Fibroblast of skin of scalp (primary cell): ENCODE measurements at places on chromosomes 4 and X.
A peak's percentile ranks its signal among the peaks of the same experiment; 100 is the strongest.

DNA sequence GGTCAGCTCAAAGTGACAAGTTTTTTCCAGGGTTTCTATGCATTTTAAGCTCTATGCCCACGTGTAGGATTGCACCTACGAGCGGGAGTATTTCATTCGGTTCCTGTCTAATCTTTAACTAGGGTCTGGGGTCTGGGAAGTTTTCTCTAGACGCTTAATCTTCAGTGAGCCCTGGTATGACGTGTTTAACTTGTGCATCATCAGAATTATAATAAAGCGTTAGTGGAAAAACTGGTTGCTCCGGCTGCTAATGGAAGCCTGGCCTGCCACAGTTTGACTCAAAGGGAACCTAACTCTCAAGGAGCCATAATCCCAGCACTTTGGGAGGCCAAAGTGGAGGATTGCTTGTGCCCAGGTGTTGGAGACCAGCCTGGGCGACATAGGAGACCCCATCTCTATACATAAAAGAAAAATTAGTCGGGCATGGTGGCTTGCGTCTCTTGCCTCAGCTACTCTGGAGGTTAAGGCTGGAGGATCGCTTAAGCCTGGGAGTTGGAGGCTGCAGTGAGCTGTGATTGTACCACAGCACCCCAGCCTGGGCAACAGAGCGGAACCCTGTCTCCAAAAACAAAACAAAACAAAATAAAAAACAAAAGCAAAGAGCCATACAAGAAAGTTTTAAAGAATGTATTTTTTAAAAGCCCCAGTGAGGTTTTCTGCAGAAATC, 30.2 kb downstream of the ARSD start:
- DNase-seq = no peak

- peak; percentile 15 for DNase-seq
Observed at GRCh38 chr4:42397635-42398170, 415 bp downstream of the SHISA3 start.

GRCh38 chrX:48102874-48103374, 27.5 kb upstream of the SPACA5B start:
- no peak for DNase-seq

GRCh38 chr4:122765692-122766352, 33.3 kb downstream of the BBS12 start:
- peak; percentile 94 for DNase-seq

- DNase-seq = peak; percentile 89
Observed at GRCh38 chr4:8528713-8529112, 51.5 kb upstream of the GPR78 start.

- DNase-seq = peak; percentile 6
Observed at GRCh38 chr4:47213106-47213505, 181.7 kb downstream of the GABRB1 start.

- no peak for DNase-seq
Observed at GRCh38 chrX:15529165-15529564, 28.6 kb downstream of the BMX start.

GRCh38 chr4:113575401-113575800, 186.1 kb downstream of the CAMK2D start:
- DNase-seq = peak; percentile 77

GRCh38 chrX:130878350-130879341, 24.4 kb downstream of the ENOX2 start:
- DNase-seq = peak; percentile 86

DNA sequence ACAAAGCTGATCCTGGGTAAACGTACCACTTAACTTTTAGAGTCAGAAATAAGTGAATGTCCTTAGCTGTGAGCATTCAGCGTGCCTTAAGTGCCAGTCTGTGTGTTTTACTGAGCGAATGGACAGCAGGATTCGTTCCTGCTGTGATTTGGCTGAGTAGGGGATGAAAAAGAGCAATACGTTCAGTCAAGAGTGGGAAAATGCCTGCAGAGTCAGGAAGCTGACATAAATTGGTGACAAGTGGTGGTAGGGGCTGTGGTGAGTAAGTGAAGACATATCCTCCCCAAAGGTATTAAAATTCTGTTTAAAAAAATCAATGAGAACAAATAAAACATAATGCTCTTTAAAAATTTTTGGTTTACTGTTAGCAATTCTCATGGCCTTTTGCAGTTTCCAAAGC, 56.6 kb upstream of the TNIP3 start:
- DNase-seq = no peak

DNA sequence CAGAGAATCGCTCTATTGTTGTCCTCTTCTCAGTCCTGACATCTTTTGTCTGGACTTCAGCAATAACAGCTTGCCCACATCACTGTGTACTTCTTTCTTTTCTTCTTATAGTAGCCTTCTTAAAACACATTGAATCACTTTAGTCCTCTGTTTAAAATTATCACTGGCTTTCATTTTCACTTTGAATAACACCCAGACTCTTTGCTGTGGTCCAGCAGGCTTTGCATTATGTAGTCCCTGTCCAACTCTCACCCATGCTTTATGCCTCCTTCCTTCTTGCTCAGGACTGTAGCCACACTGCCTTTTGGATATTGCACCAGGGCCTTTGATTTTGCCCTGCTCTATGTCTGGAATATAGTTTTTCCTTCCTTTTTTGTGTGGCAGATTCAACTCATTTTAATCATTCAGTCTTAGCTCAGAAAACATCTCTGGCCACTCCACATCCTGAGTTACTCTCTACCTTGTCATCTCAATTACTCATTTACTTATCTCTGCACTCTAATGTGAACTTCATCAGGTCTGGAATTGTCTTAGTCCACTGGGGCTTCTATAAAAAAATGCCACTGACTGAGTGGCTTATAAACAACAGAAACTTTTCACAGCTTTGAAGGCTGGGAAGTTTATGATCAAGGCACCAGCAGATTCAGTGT, 168.2 kb downstream of the C4orf33 start:
- no peak for DNase-seq

DNA sequence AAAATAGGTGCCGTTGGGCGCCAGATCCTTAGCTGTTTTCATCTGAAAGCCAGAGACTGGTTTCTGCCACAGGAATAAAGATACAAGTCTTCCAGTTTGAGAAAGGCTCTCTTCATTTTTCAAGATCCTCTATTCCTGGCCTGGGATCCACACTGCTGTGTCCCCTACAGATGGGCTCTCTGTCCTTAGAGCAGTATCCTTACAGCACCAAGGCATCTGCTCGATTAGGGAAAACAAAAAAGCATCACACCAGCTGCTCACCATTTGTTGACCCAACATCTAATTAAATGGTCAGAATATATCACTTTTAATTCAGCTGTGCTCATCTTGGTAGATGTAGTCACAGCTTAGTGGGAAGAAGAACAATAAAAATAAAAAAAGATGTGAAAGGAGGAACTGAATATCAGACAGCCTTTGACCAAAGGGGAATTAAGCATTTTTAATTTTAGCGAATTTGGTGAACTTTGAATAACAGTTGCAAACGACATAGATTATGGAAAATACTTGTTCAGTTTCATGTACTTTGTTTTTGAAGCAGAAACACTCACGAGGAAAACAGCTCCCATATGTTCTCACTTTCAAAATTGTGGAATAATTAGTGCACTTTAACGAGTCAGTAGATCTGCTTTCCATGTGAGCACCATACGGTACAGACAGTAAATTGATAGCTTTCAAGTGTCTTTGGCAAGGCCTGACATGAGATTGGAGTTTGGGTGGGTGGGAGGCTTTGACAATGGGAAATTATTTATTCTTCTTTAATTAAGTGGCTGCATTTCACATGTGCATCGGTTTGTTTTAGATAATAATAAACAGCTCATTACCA, 148.4 kb upstream of the CLNK start:
- no peak for DNase-seq

DNA sequence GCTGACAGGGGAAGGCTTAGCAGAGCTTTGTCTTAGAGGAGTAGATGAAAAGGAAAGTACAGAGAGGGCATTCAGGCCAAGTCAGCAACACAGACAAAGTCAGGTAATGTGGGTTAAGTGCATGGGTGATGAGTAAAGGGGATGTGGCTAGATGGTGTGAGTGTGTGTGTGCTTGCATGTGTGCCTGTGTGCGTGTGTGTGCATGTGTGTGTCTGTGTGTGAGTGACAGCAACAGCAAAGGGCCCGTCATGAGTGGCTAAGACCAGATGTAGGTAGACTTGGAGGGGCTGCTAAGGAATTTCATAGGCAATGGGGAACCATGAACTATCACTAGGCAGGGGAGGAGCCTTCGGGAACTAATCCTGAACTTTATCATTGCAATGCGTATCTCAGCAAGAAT, 2.2 kb upstream of the GPR78 start:
- no peak for DNase-seq

- DNase-seq = peak; percentile 51
Observed at GRCh38 chrX:69093960-69094871, 71.0 kb downstream of the PJA1 start.

- no peak for DNase-seq
Observed at GRCh38 chrX:10089378-10089795, 67.4 kb upstream of the CLCN4 start.

GRCh38 chr4:152815078-152815477, 35.3 kb downstream of the ARFIP1 start:
- DNase-seq = no peak

- no peak for DNase-seq
Observed at GRCh38 chr4:73764513-73764912, 24.1 kb downstream of the CXCL8 start.

DNA sequence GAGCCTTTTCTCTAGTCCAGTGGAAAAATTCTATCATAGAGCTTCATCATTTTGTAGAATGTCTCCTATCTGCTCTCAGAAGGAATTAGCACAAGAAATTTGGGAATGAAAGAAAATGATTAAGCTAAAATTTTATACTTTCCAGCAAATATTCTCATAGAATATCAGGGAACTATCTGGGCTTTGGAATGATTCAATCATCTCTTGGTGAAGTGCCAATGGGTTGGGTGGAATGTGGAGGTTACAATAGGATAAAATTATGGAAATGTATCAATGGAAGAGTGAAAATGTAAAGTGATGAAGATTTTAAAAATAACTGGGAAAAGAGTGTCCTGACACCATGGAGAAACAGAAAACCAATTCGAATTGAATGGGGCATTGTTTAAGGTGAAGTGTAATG, 119.0 kb upstream of the MID1 start:
- DNase-seq = peak; percentile 60

GRCh38 chrX:11329021-11329420, 35.8 kb downstream of the AMELX start:
- peak; percentile 1 for DNase-seq

- no peak for DNase-seq
Observed at GRCh38 chr4:78168029-78168428, 110.9 kb downstream of the FRAS1 start.

DNA sequence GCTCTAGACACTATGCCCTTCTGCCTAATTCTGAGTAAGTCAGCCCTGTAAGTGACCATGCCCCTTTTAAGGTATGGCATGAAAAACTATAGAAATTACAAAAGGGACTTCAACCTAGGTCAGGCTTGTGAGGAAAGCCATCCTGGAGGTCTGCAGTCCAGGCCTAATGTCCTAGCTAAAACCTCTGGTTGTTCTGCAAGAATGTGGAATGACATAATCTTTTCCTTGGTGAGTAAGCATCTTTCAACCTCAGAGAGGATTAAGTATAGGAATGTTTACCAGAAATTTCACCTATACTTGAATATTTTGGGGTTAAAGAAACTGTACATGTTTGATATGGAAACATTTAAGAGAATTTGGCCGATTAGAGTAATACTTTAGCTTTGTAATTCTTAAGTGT, 23.8 kb upstream of the HPSE start:
- peak; percentile 74 for DNase-seq

DNA sequence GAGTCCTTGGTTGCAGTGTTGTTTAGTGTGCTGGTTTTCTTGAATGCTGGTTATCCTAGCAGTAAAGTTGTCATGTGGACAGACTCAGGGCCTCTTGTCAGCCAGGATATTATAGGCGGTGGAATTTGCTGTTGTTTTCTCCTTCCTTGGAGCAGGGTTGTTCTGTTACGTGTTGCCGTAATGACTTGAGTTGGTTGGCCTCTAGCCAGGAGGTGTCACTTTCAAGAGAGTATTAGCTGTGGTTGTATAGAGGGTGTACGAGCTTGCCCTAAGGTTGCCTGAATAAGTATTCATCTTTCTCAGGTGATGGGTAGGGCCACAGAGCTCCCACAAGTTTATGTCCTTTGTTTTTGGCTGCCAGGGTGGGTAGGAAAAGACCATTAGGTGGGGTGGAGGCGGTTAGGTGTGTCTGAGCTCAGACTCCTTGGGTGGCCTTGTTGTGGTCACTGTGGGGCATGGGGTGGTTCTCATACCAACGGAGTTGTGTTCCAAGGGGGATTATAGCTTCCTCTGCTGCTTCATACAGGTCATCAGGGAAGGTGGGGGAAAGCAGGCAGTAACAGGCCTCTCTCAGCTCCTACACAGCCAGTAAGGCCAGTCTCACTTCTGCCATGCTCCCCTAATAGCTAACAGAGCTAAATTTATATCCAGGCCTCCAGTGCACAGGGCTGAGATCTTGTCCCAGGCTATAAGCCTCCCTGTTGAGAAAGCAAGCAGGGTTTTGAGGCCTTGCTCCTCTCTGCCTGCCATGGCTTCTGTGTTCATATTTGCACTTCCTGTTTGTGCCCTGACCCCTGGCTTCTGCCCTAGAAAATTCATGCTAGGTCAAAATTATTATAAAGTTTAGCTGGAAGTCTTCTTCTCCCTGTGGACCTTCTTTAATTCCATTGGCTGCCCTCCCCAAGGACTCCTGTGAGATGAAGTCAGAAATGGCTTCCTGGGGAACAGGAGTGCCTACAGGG, 594.7 kb downstream of the RAPGEF2 start:
- DNase-seq = no peak

- DNase-seq = no peak
Observed at GRCh38 chr4:78726546-78726945, 49.6 kb upstream of the BMP2K start.
